ENCODE measurements at places on chromosomes 13 and 19. TPM values are rescaled to one million over a fixed set of nuclear protein-coding genes. Genes with fewer than 3 reads are reported as not detected.

GRCh38 chr13:46761866-46762265 lies 35.1 kb downstream of the ESD start:
- no peak for DNase-seq

DNA sequence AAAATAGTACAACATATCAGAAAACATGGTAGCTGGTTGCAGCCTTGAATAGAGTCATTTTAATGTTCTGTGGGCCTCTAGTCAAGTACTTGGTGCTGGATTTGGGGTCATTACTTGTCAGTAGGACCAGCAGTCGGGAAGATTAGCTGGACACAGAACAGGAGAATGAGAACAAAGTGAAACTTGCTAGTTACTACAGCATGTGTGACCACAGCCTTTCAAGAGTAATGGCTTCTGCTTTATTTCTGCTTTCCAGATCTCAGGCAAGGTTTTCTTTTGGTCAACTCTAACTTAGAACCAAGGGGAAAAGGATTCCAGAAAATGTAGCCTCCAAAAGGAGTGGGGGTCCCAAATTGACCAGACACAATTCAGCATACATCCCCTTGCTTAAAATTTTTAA lies 17.1 kb upstream of the VWA8 start:
- no peak for DNase-seq

- DNase-seq, result no peak
These were observed 253.6 kb downstream of the MTUS2 start for GRCh38 chr13:29073755-29074154.

GRCh38 chr13:98206946-98207345 lies 29.9 kb upstream of the RNF113B start:
- peak; percentile 91 for DNase-seq

GRCh38 chr19:7698583-7698982 lies 3.3 kb downstream of the FCER2 start:
- no peak for DNase-seq

SPIB gene
- total RNA-seq, result not detected

DNA sequence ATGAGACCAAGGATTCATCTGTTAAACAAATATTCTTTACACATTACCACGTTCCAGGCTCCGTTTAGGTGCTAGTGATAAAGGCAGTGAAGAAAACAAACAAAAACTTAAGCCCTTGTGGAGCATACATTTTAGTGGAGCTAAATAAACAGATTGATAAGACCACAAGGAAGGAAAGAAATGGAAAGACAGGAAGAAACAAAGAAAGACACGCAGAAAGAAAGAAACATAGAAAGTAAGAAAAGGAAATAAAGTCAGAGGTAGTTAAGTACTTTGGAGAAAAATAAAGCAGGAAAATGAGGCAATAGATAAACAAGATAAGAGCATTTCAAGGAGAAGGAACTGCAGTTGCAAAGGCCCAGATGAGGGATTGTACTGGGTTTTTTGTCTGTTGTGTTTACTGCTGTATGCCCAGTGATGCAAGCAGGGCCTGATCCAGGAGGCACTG lies 998 bp downstream of the NFKBIB start:
- peak; percentile 26 for DNase-seq

DNA sequence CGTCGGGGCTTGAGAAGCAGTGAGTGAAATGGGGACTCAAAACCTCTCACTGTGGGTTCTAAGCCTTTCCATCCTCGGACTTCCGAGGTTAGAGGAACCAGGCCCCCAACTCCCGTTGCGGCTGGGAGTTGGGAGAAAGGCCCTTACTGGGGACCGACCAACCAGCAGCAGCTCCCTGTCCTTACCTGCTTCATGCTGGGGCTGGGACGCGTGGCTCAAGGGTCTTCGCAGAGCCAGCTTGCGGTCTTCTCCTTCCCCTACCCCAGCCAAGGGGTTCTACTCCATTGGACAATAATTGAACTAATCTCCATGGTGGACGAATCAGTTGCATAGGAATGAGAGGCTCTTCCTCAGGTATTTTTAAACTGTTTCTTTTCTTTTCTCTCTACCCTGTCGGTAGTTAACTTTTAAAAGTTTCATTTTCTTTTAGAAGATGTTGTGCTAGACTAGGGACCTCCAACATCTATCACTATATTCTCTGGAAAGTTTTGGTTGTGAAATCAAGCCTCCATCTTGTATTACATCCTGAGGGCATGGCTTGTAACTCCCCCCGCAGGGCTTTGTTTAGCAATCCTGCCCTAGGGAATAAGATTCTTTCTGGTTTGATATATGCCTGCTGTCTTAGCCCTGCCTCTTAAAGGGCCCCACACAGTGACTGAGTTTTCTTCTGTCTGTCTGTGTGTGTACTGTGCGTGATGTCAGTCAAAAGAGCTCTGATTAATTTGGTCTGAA lies 1027.1 kb upstream of the PCDH9 start:
- no peak for DNase-seq

DNA sequence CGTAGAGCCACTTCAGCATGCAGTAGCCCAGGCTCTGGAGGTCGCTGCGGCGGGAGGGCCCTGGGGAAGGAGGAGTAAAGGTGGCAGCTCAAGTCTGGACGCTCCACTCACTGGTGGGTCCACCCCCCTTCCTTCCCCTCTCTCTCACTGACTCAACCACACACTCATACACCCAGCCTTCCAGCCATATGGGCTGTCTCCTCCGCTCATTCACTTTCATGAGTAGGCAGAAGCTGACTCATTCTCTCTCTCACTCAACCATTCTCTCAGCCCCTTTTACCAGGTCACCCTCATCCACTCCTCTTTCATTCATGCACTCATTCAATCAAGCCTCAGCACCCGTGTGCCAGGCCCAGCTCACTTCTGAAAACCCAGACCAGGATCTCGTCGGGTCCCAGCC lies 27.5 kb upstream of the SIGLEC11 start:
- peak; percentile 80 for DNase-seq

NDUFS7 gene
- 64.1 TPM for total RNA-seq

- no peak for DNase-seq
These were observed 13.0 kb downstream of the ZIC5 start for GRCh38 chr13:99958406-99959126.

DNA sequence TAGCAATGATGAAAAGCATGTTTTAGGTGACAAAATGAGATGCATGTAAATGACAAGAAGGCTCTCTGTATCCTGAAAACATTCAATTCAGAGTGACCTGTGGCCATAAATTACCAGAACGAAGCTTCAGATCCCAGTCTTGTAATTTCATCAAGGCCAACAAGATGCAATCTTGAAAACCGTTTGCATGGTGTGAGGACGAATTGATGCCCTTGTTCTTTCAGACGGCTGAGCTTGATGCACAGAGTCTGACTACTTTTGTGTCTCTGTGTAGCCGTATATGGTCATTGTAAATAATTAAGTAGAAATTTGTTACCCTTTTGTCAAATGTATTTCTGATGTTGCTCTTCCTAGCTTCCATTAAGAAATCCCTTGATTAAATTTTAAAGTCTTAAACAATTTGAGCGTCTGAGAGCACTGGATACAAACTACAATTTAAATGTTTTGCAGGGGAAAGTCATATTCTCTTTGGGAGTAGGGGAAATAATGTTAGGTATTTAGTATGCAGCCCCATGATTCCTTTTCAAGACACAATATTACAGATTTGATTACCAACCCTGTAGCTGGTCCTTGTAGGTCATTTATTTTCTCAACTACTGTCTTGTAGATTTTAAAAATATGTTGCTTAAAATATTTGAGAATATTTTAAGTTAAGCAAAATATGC lies 125.8 kb upstream of the PCDH9 start:
- DNase-seq, result no peak

ZNF83 gene
- 55.8 TPM for total RNA-seq

- DNase-seq, result peak; percentile 36
These were observed 15.3 kb upstream of the SPATA13 start for GRCh38 chr13:24145240-24145639.

PDX1 gene
- not detected for total RNA-seq

DNA sequence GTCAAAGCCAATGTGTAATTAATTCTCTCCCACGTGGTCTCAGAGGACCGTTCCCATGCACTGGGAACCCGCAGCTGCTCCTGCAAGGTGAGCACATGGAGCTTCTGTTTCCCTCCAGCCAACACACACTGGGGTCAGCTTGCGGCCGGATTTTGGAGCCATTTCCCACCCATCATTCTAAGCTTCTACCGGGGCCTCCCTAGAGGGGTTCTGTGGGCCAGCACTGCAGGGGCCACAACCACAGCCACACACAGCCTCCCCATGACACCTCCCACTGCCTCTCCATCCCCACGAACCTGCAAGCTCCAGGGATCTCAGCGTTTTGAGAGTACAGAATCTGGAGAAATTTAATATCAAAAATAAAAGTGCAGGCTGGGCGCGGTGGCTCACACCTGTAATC lies 120.7 kb upstream of the SOX1 start:
- DNase-seq, result no peak

- DNase-seq, result peak; percentile 84
These were observed at the start of gene USF2 for GRCh38 chr19:35268536-35269437. USF2 (plus strand) TSS chr19:35268962; CDS start chr19:35269102, 140 bp downstream.

GRCh38 chr13:104608331-104608730 lies 1542.1 kb upstream of the SLC10A2 start:
- no peak for DNase-seq

GRCh38 chr19:32646556-32646955 lies 28.4 kb downstream of the ANKRD27 start:
- no peak for DNase-seq

- peak; percentile 12 for DNase-seq
These were observed 5.2 kb upstream of the ADPRHL1 start for GRCh38 chr13:113458253-113459065.

ZNF763 gene
- 0.63 TPM for total RNA-seq

GRCh38 chr13:34006011-34006410 lies 188.1 kb downstream of the RFC3 start:
- DNase-seq, result no peak

NLRP9 gene
- not detected for total RNA-seq

GRCh38 chr13:76116751-76117360 lies 480.7 kb downstream of the LMO7 start:
- no peak for DNase-seq

GRCh38 chr19:40588926-40589569 lies 12.1 kb upstream of the LTBP4 start:
- DNase-seq, result no peak

CEACAM3 gene
- total RNA-seq, result not detected

CBY2 gene
- not detected for total RNA-seq

DNA sequence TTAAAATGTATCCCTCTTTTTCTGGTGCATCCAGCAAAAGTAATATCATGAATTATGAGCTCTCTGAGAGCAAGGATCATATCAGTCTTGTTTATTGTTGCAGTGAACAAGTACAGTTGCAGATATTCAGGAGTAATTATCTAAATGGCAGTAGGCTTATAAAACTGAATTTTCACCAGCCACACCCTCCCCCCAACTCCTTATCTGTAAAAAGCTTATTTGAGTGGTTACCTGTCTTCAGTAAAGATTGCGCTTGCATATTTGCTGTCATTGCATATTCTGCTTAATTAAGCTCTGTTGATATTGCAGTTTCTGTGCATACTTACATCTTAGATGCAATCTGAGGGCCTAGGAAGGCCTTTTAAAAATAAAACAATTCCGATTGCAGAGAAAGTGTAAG lies 87.3 kb downstream of the DNAJC15 start:
- no peak for DNase-seq

ATP8B3 gene
- total RNA-seq, result 0.32 TPM

KLK4 gene
- total RNA-seq, result not detected

- DNase-seq, result no peak
These were observed 540 bp upstream of the USE1 start for GRCh38 chr19:17214508-17215126.

DNA sequence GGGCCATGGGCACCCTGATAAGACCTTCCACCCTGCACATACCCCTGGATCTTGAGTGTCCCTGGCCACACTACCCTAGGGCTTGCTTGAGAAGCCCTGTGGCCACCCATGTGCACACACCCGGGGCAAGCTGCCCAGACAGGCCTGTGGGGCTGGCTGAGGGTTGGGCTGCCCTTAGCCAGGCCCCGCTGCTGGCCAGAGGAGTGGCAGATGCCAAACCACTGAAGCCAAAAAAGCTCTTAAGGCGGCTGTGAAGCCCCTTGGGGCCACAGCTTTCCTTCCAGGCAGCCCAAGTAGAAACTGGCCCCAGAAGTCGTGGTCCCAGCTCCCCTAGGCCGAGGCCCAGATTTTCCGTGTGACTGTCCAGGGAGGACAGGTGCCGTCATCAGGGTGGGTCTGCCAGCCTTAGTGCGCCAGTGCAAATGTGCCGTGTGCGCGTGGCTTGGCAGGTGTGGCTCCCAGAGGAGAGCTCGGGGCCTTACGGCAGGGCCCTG lies 14.8 kb downstream of the CEBPG start:
- no peak for DNase-seq

GRCh38 chr19:45444318-45445041 lies 20.8 kb upstream of the ERCC1 start:
- peak; percentile 94 for DNase-seq

- no peak for DNase-seq
These were observed 4.0 kb upstream of the FLT3LG start for GRCh38 chr19:49469828-49470614.

F2RL3 gene
- total RNA-seq, result not detected

DNA sequence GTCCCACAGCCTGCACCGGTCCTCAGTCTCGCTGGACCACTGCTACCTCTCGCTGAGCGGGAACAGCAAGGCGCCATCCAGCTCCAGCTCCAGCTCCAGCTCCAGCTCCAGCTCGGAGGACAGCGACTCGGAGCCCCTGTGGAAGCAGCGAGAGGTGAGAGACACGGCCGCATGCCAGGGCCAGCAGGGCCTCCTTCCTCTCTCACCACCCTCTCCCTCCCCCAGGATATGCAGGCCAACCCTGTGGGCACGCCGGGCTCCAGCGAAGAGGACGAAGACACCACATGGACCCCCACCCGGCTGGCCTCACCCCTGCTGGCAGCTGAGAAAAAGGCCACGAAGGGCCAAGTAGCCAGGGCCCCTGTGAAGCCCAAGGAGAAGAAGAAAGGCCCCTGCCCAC lies 7.3 kb downstream of the SIX5 start:
- no peak for DNase-seq

- peak; percentile 24 for DNase-seq
These were observed 830.2 kb upstream of the SPRY2 start for GRCh38 chr13:81171065-81171647.

SYCN gene
- total RNA-seq, result not detected

GRCh38 chr19:40600570-40601133 lies 517 bp upstream of the LTBP4 start:
- no peak for DNase-seq

DNA sequence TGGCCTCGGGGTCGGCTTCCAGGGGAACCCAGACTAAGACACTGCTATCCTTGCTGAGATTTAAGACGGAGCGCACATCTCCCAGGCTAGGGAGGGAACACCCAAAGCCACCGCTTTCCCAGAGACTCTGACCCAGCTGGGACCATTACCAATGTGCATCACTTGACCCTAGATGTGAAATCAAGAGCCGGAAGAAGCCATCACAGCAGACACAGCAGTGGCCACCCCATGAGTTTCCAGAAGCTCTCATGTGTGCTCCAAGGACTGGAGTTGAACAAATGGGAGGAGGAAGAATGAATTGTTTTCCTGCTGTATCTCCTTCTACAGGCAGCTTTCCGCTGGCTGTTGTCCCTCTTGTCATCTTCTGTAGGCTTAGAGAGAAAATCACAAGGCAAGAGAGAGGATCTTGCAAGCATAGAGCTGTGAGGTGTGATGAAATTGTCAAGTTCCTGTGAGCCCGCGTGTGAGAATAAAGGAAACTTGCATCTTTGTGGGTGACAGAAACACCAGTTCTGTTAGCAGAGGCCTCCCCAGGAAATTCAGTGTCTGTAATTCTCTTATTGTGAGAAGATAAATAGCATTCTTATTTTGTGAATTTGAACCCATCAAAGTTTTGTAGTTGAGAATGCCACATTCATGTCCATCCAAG lies 711.8 kb downstream of the UQCRFS1 start:
- no peak for DNase-seq
